NAMALWA (cell line): ENCODE measurements at places on chromosomes 6 and 20.
A peak's percentile ranks its signal among the peaks of the same experiment; 100 is the strongest.

- DNase-seq, result no peak
Measured at GRCh38 chr6:44238687-44239350, 8.1 kb upstream of the HSP90AB1 start.

GRCh38 chr20:49685809-49686208 is 27.9 kb downstream of the B4GALT5 start:
- no peak for DNase-seq

DNA sequence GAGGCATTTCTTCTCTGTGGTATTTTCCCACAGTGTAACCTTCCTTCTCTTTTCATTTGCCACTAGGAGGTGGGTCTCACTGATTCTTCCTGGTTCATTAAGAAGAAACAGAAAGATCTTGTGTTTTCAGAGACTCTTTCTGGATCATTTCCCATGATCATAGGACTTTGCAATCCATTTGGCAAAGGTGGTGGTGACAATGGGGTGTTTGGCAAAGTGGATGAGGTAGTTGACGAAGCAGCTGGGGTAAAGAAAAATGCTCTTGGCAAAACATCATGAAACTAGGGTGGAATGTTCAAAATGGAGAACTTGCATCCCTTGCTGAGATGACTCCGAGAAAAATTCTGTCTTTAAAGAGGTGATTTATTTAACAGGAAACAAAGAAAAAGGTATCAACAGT is 50.6 kb downstream of the TRAF3IP2 start:
- DNase-seq, result no peak

GRCh38 chr6:136696783-136697364 is 95.4 kb downstream of the MAP3K5 start:
- DNase-seq, result no peak

DNA sequence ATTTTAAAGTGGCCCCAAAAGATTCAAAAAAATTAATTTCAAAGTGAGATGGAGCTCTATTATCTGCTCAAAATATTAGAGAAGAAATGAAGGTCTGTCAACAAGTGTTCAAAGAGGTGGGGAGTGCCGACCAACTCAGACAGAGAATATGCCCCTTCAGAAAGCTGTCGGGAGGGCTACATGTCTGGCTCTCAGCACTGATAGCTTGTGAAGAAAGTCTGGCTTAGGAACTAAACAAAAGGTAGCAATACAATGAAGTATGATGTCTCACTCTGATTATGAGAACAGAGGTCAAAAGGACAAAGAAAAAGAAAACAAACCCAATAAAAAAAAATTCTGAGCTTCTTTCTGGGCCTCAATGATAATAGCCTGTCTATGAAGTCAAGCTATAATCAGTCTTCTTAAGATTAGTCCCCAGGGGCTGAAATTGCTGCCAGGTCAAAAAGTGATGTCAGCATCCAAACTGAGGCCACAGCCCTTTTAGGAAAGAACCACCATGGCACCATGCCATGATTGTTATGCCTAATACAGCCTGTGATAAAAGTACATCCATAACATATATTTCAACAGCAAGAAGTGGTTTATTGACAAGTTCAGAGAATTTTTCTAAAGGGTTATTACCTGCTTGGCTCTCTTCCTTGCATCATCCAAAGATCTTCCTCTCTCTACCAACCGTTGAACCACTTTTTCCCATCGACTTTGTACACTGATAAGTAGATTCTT is 150.9 kb downstream of the DST start:
- DNase-seq, result no peak

- DNase-seq, result no peak
Measured at GRCh38 chr6:132016396-132016795, 65.2 kb upstream of the CCN2 start.

DNA sequence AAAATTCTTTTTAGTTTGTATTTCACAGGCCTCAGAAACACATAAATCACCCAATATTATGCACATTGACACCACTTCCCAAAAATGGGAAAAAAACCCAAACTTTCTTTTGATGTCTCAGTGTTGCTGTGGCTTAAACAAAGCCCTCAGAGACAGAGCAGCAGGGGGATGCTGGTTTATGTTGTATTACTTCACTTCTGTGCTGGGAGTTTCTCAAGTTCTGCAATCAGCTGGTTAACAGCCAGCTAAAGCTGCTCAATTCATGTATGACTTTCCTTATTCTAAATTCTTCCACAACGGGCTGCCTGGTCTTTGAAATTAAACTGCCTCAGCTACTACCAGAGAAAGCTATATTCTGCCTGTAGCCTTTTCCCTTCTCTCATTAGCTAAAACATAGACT is 5.6 kb downstream of the FILIP1 start:
- no peak for DNase-seq

- peak; percentile 23 for DNase-seq
Measured at GRCh38 chr6:161035182-161035980, 43.8 kb downstream of the MAP3K4 start.

DNA sequence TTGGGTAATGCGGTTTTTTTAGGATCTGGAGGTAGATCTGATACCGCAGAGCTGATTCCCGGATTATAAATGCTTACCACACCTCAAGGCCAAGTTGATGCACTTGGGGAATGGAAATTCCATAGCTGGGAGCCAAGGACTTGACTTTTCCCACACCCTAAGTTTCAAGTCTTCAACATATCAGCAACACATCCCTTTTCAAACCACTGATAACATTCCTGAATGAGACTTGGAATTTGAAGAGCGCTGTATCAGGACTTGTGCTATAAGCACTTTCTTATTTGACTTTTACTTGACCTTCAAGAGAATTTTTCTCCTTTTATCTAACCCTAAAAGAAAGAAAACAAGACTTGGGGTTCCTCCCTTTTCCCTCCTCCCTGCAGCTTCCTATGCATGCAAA is 90.6 kb upstream of the NAA20 start:
- no peak for DNase-seq

DNA sequence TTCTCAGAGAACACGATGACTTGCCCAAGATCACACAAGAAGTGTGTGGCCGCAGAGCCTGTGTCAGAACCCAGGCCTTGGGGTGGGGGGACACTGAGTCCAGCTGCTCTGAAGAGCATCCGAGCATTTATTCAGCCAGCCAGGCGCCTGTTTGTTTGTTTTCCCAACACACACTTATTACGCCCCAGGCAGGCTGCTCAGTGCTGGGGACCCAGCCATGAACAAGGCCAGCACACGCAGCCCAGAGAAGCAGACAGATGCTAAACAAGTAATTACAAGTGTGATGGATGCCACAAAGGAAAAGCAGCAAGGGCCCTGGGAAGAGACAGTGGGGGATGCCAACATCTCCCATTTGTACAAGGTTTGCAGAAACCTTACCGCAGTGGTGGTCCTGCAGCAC is 19.4 kb upstream of the SIRPA start:
- no peak for DNase-seq

- DNase-seq, result no peak
Measured at GRCh38 chr20:14838663-14839628, 501.5 kb upstream of the FLRT3 start.

DNA sequence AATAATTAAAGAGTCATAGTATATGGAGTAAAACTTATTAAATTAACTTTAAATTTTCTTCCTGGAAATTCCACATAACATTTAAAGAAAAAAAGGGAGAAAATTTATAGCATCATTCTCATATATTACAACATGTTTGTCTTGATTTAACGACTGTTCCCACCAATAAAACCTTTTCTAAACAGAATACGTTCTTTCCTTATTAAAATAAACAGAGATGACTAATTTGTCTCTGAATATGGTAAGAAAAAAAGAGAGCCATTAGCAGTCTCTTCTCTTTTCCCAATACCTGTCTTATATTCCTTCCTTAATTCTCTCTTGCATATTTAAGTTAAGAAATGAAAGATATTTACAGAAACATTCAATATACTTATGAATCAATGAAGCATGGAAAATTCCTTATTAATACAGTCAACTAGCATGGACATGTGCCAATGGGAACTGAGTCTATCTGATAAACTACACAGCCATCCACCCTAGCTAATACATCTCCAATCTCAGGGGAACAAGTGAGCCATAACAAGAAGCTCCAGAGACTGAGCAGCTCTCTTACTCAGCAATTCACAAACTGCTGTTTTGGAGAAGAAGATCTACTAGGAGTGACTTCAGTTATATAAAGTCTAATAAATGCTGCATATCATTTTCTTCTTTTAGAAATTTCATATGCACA is 347.1 kb upstream of the MANEA start:
- DNase-seq, result no peak

GRCh38 chr20:61407561-61407960 is 155.5 kb downstream of the CDH4 start:
- DNase-seq, result no peak

DNA sequence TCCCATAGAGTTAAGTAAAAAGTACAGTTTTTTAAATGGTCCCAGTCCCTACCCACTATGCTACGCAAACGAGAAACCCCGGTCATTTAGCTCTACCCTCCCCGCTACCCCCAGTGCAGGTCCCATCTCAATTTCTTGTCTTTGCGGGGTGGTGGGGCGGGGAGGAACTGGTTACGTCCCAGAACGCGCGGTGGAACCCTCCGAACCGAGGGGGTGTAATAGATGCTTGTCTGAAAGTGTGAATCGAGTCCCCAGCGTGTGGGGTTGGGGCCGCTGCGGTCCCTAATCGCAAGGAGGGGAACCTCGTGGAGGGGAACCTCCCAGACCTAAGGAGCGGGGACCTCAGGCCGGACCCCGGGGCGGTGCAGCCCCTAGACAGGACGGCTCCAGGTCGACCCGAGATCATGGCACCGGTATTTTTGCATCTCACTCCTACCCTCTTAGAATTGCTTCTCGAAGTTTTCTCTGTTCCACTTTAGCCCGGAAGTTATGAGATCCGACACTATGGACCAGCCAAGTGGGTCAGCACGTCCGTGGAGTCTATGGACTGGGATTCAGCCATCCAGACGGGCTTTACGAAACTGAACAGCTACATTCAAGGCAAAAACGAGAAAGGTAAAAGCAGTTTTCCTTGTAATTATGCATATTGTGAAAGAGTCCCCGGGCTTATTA is 779 bp downstream of the HEBP2 start:
- DNase-seq, result no peak

DNA sequence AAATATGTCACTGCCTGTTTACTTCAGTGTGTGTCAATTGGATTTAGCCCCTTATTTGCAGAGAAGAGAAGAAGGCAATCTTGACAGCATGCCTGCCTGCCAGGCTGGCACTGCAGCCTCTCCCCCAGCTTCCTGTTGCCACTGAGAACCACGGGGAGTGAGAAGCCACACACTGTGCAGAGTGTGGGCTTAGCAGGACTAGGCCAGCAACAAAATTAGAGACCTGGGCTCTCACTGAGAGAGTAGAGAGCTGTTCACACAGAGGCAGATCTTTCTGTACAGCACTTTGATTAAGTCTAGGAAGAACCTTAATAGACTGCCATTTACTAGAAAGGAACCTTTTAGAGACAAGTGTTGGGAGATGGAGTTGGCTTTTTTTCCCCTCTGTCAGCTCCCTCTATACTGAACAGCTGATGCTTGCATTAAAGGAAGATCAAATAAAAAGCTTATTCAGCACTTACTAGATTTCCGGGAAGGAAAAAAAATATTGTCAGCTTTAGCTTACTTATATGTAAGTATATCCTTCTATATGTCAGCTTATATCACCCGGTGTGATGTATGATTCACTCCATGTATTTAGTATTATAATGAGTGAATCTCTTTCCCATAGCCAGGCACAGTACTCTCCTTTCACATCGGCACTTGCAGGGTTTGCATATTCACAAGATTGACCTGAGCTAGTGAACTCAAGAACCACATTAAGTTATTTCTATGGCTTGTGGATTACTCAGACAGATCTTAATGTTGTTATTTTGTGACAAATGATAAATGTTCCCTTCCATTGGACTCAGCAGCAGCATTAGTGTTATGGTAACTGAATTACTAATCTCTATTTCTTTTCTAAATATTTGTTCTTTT is 851.0 kb upstream of the EPHA7 start:
- no peak for DNase-seq

- DNase-seq, result no peak
Measured at GRCh38 chr6:83310046-83310445, 116.9 kb downstream of the RWDD2A start.

GRCh38 chr6:139407718-139408222 is 33.3 kb upstream of the CITED2 start:
- no peak for DNase-seq

- no peak for DNase-seq
Measured at GRCh38 chr6:12291839-12292604, 1.9 kb downstream of the EDN1 start.

DNA sequence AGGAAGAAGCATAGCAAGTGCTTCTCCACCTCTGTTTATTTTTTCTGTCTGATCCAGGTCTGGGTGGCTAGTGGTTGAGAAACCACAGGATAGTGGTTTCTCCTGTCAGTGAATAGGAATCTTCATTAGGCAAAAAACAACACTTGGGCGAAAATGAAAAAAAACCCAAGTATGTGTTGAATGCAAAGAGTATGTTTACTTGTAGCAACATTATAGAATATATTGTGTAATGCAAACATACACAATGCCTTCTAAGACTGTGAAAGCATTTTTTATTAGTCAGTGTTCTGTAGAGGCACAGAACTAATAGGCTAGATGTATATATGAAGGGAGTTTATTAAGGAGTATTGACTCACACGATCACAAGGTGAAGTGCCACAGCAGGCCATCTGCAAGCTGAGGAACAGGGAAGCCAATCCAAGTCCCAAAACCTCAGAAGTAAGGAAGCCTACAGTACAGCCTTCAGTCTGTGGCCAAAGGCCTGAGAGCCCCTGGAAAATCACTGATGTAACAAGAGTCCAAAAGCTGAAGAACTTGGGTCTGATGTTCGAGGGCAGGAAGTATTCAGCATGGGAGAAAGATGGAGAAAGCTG is 111.1 kb downstream of the UST start:
- DNase-seq, result no peak

DNA sequence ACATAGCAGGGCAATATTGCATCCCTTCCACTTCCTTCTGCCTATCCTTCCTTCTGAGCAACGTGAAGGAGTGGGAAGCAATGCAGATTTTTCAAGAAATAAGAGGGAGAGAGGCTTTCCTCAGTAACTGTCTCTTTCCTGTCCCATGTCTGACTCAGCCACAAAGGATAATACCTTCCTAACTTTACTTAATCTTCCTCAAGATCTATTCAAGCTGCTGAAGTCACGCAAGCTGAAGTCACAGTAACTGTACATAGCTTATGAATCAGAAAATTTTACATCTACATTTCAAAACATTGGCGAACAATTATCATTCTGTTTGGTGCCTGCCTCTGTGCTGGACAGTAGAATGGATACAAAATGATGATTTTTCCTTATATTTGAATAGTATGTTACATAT is 86.4 kb upstream of the POU3F2 start:
- no peak for DNase-seq
